Right renal cortex interstitium (tissue), 3 donors: ENCODE measurements at places on chromosomes 1 and 21. TPM values are rescaled to one million over a fixed set of nuclear protein-coding genes. Genes with fewer than 3 reads are reported as not detected.

- DNase-seq = no peak
These were observed 22.6 kb downstream of the TFAP2E start for GRCh38 chr1:35595684-35596083.

The SEMA6C gene
- 20.9 TPM for polyA plus RNA-seq

The ERICH3 gene
- polyA plus RNA-seq = 0.67 TPM

- no peak for DNase-seq
These were observed 12.0 kb upstream of the SYT14 start for GRCh38 chr1:209926045-209926444.

DNA sequence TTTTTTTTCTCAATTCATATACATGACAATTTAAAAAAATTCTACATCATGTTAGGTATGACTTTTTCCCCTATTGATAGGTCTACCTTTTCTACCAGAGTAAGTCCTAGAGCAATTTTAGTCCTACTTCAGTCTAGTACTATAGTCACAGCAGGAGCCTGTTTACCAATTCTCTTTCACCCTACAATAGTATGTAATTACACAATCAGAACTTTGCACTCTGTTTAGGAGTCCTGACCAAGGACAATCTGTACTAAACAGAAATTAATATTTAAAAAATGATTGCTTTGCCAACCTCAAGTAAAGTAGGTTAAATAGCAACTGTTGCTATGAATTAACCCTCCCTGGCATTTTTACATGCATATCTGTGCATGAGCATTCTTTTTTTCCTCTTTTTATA is 810 bp upstream of the CYP4A11 start:
- no peak for DNase-seq

DNA sequence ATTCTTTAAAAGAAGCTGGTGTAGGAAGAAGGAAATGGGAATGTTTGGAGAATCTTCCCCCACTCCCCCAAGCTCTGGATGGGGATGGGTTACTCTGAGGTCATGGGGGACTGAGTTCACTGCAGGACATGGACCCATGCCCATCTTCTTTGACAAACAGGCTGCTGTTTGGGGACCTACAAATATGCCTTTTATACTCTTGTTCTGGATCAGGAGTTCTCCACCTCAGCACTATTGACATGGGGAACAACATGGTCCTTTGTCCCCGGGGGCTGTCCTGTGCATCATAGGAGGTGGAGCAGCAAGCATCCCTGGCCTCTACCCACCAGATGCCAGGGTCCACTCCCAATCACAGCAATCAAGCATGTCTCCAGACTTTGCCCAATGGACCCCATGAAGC is 365.8 kb upstream of the C1orf174 start:
- no peak for DNase-seq

The MTMR11 gene
- 23.8 TPM for polyA plus RNA-seq

The OR2L3 gene
- polyA plus RNA-seq = not detected

DNA sequence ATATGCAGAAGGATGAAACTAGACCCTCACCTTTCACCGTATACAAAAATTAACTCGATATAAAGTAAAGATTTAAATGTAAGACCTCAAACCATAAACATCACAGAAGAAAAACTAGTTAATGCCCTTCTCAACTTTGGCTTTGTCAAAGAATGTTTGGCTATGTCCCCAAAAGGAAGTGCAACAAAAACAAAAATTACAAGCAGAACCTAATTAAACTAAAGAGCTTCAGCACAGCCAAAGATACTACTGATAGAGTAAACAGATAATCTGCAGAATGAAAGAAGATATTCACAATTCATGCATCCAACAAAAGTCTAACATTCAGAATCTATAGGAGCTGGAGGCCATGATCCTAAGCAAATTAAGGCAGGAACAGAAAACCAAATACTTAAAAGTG is 824.6 kb upstream of the NEGR1 start:
- DNase-seq = no peak

The APCS gene
- not detected for polyA plus RNA-seq

DNA sequence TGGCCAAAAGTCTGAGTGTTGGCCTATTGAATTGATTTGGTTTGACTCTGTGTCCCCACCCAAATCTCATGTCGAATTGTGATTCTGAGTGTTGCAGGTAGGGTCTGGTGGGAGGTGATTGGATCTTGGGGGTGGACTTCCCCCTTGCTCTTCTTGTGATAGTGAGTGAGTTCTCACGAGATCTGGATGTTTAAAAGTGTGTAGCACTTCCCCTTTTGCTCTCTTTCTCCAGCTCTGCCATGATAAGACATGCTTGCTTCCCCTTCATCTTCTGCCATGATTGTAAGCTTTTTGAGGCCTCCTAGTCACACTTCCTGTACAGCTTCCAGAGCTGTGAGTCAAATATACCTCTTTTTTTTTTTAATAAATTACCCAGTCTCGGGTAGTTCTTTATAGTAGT is 297.1 kb upstream of the ZRANB2 start:
- no peak for DNase-seq

- no peak for DNase-seq
These were observed 3.7 kb downstream of the AKR7A3 start for GRCh38 chr1:19284881-19285280.

DNA sequence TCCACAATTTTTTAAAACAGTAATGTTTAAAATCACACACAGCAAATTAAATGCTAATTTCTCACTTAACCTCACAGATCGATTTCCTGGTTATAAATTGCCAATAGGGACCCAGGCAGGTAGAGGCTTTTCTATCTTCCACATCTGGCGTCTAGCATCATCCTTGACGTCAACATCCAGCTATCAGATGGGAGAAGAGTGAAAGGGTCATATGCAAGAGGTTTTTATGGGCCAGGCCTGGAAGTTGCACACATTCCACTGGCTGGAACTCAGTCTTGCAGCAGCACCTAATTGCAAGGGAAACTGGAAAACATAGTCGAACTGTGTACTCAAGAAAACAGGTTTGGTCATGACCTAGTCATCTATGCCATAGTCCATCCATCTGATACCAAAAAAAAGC is 6.0 kb upstream of the EEIG2 start:
- DNase-seq = no peak

GRCh38 chr21:36322083-36322424 is 2.1 kb downstream of the MORC3 start:
- DNase-seq = no peak

DNA sequence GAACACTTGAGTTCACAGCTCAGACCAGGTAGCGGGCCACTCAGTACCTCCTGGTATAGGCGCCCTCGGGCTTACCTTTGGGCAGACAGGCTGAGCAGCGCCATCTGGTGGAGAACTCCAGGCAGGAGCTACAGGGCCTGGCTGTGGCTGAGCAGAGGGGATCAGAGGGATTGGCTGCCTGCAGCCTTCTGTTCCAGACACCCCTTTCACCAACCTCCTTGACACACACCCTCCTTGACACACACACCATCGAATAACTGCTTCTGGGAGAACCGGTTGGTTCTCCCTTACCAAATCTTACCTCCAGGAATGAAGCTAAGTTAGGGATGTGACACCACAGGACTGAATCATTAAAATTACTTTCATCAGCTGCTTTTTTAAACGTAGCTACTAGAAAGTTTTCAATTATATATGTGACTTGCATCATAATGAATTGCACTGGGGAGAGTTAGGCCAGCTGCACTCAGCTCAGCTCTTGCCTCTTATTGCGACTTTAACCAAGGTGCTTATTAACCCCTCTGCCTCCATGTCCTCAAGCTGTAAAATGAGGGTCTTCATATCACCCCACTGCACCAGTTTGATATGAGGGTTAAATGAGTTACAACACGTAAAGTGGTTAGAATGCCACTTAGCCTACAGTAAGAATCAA is 6.6 kb downstream of the LIN28A start:
- no peak for DNase-seq

- DNase-seq = no peak
These were observed 5.1 kb upstream of the PIGV start for GRCh38 chr1:26782521-26783212.

- DNase-seq = no peak
These were observed 4.4 kb downstream of the HPCA start for GRCh38 chr1:32890516-32891240.

The COL11A1 gene
- polyA plus RNA-seq = 4.5 TPM

The FYB2 gene
- 0.81 TPM for polyA plus RNA-seq

DNA sequence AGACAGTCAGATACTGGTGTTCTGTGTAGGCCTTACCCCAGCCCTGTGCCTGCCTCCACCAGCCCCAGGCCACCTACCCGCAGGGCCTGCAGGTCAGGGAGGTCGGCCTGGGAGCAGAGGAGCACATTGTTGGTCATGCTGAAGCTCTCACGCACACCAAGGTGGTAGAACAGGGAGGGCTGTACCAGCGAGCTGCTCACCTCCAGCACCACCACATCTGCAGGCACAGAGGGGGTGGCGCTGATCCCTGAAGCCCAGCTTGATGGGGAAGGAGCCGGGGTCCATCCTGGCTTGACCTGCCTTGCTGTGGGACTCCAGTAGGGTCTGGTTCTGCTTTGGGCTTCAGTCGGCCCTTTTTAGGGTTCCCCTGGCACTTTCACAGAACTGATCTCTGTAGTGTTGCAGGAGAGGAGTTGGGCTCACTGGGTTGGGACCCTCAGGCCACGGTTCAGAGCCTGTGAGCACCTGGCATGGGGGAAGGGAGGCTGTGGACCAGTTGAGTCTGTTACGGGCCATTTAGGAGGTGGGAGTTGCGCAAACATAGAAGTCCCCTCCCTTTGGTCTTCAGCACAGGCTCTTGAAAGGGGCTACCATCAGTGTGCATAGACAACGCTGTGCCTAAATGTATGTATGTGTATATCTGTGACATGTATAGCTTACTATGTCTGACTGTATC is 1.9 kb downstream of the MAP3K6 start:
- DNase-seq = no peak

The CELA3B gene
- polyA plus RNA-seq = not detected

The KLHDC8A gene
- 1.6 TPM for polyA plus RNA-seq

The LRRC53 gene
- 0.07 TPM for polyA plus RNA-seq

GRCh38 chr1:150548632-150549495 is at the start of gene ADAMTSL4:
Gene ADAMTSL4, plus strand, starts transcription at chr1:150549408. Its CDS starts 2,881 bp downstream, at chr1:150552289.
- no peak for DNase-seq

- DNase-seq = no peak
These were observed 501.3 kb downstream of the OMA1 start for GRCh38 chr1:58045094-58045705.

DNA sequence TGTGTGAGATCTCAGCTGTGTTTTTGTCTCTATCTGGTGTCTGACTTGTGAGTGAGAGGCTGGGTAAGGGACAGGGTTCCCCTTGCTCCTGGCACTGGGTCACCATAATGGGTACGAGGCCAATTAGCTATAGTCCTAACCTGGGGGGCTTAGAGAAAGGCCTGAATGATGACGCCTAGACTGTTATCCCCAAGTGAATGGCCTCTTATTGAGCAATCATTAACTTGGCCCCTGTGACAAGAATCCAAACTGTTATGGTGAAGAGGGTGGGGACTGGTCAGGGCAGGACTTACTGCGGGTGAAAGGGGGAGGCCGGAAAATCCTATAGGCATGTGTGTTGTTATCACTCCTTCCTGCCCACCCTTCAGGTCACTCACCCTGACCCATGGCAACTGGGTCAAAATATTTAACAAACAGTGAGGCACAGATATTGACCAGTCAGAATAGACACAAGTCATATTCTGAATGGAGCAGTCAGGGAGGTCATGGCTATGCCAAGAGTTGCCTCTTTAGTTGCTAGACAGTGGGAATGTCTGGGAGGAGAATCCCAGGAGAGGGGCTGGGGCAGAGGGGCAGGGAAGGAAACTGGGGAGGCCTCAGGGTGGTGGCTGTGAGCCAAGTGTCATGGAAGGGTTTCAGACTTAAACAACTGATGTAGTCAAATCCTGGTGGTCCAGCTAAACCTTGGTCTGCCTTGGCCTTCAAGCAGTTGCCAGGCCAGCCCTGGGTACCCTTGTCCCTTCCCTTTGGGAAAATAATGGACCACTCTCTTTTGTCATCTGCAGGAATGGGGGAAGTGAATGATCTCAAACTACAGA is 3.2 kb downstream of the NR0B2 start:
- no peak for DNase-seq

- no peak for DNase-seq
These were observed 123.7 kb downstream of the SMYD2 start for GRCh38 chr1:214404571-214405213.

The MYCL gene
- 8.0 TPM for polyA plus RNA-seq

The PRAMEF1 gene
- not detected for polyA plus RNA-seq
